Activated CD4-positive, alpha-beta memory T cell treated with anti-CD3 and anti-CD28 coated beads, Interleukin-2, amount 10 ng/mL, durations not matched to agents 7 days and 5 days (primary cell): ENCODE measurements at places on chromosomes 7 and 10. TPM values are rescaled to one million over a fixed set of nuclear protein-coding genes. Genes with fewer than 3 reads are reported as not detected.

DNA sequence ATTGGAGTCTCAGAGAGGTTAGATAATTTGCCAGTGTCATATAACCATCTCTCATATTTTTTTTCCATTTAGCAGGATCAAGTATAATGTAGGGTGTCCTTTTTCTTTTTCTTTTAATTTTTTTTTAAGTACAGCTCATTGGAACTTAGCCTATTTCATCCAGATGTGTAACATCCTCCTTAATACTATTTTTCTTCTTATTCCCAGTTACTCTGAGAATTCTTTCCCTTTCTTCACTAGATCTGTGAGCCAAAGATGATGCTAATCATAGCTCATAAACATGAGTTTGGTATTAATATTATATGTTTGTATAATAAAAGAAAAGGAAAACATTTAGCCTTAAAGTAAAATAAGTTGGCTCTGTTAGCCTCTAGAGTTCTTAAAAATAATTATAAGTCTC is 32.8 kb downstream of the PPP1R9A start:
- H3K36me3 ChIP-seq: no peaks in the 10 kb centered on the region
- H3K4me3 ChIP-seq: no peak overlapping the region
- H3K27me3 ChIP-seq: no peaks in the 10 kb centered on the region
- no peak for DNase-seq
- no peaks in the 10 kb centered on the region for H3K4me1 ChIP-seq

DNA sequence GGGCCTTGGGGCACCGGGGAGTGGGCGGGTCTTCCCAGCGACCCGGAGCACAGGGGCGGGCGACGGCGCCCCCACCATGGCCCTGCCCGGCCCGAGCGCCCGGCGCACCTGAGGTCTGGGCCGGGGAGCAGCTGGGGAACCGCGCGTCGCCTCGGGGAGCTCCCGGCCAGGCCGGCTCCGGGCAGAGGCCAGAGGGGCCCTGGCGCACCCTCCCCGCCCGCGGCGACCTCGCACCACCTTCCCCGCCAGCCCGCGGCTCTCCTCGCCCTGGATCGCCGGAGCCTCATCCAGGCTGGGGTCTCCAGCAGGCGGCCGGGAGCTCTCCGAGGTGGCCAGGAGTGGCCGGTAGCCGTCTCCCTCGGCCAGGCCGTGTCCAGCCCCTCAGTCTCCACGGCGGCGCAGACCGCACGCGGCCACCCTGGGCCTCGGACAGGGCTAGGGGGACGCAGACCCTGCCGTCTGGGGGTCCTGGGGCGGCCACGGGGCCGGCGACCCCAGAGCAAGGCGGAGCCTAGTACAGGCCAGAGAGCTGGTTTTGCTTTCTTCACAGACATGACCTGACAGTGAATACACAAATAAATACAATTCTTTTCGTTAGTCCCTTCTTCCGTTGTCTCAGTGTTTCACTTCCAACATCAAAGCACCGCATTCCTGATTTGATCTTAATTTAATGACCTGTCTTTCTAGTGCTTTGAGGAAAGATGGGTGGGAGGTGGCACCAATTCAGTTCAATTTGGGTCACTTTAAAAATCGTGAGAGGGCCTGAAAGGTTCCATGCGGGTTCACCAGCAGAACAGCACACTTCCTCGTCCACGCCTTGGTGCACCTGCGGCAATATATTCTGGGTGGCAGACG is 356.9 kb downstream of the DNAJB6 start:
- peaks cover 5% of the 10 kb centered on the region for H3K36me3 ChIP-seq
- no peak for DNase-seq
- H3K4me1 ChIP-seq: peaks cover 4% of the 10 kb centered on the region

DNA sequence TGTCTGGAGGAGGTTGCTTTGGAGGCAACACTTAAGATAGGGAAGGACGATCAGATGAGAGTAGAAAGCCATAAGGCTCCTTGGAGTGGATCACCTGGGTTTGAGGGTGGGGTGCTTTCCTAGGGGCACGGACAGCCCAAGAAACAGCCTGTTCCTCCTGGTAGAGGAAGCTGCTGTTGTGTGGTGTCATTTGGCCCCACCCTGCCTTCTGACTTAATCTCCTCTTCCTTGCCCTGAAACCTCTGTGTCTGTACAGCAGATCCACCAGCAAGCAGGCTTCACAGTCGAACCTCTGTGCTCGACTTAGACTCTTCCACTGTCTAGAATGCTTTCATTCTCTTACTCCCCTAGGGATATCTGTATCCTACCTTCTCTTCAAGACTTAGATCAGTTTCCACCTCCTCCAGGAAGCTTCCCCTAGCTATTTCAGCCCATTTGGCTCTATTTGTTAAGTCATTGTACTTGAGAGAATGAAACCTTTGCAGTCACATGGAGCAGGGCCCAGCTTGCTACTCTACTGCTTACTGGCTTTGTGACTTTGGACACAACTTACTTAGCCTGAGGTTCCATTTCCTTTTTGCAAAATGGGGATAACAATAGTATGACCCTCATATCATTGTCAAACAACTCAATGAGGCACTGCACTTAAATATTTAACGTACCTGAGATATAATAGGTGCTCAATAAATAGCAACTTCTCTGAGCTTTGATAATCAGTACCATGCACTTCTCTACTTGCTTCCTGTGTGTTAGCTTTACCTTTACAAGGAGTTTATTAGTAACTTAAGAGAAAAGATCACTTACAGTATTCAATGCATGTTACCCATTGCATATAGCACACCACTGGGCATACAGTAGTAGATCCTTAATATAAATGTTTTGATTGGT is 5.0 kb downstream of the MXI1 start:
- peaks cover 54% of the 10 kb centered on the region for H3K4me1 ChIP-seq
- DNase-seq: peak; percentile 75
- no peaks in the 10 kb centered on the region for H3K27me3 ChIP-seq
- H3K36me3 ChIP-seq: peaks cover 35% of the 10 kb centered on the region
- H3K4me3 ChIP-seq: peak overlapping the region; percentile 87
- H3K27ac ChIP-seq: peak overlapping the region; percentile 95

DNA sequence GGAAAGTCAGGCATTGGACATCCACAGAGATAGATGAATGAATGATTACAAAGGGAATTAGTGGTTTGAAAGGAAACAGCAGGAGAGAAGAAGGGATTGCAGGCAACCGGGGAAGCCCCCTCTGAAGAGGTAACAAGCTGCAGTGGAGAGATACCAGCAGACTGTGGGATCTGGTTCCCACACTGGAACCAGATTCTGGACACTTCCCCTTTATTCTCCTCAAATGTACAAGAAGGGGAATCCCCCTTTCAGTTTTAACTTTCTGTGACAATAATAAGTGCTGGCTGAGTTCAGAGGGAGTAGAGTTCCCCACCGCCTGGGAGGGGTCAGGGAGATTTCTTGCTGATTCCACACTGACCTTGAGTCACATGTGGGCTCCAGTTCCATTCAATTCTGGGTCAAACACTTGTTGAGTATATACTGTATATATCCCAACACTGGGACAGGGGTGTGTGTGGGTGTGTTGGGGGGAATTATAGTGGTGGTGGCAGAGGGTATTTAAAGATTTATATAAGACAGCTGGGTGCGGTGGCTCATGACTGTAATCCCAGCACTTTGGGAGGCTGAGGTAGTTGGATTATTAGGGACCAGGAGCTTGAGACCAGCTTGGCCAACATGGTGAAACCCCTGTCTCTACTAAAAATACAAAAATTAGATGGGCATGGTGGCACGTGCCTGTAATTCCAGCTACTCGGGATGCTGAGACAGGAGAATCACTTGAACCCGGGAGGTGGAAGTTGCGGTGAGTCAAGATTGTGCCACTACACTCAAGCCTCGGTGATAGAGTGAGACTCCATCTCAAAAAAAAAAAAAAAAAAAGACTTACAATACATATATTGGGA is 16.5 kb upstream of the DDIT4 start:
- no peaks in the 10 kb centered on the region for H3K27me3 ChIP-seq
- peaks cover 77% of the 10 kb centered on the region for H3K4me1 ChIP-seq
- no peak overlapping the region for H3K4me3 ChIP-seq

DNA sequence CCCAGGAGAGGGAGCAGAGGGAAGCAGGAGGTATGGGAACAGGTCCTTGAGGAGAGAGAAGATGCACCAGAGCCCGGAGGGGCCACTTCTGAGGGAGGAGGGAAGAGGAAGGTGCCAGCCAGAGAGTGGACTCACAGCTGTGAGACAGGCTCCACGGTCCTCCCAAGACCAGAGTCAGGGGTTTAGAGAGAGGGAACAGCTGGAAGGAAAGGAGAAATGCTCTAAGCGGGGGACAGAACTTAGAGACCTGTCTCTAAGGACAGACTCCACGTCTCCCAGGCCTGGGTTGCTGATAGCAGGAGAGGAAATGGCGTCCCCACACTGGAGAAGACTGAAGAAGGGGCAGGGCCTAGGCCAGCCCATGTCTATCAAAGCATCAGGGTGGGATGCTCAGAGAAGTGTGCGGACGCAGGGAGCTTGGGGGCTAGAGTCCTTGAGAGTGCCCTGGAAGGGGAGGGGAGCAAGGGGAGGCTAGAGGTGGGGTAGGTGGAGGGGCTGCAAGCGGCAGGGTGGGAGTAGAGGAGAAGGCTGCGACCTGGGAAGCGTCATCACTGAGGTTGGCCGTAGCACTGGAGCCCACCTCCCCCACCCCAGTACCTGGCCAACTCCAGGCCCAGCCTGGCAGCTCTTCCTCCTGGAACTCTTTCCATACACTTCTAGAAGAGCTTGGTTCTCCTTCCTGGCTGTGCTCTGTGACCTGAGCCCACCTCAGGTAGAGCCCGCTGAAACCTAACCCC is 25.6 kb upstream of the GRID1 start:
- peaks cover 2% of the 10 kb centered on the region for H3K4me1 ChIP-seq
- H3K27ac ChIP-seq: no peak overlapping the region
- H3K36me3 ChIP-seq: no peaks in the 10 kb centered on the region
- no peak overlapping the region for H3K4me3 ChIP-seq
- no peak for DNase-seq

GRCh38 chr7:67595431-67596180 is 599.0 kb downstream of the TYW1 start:
- no peak for DNase-seq
- H3K4me1 ChIP-seq: no peaks in the 10 kb centered on the region
- H3K36me3 ChIP-seq: no peaks in the 10 kb centered on the region
- no peaks in the 10 kb centered on the region for H3K27me3 ChIP-seq
- no peak overlapping the region for H3K27ac ChIP-seq

DNA sequence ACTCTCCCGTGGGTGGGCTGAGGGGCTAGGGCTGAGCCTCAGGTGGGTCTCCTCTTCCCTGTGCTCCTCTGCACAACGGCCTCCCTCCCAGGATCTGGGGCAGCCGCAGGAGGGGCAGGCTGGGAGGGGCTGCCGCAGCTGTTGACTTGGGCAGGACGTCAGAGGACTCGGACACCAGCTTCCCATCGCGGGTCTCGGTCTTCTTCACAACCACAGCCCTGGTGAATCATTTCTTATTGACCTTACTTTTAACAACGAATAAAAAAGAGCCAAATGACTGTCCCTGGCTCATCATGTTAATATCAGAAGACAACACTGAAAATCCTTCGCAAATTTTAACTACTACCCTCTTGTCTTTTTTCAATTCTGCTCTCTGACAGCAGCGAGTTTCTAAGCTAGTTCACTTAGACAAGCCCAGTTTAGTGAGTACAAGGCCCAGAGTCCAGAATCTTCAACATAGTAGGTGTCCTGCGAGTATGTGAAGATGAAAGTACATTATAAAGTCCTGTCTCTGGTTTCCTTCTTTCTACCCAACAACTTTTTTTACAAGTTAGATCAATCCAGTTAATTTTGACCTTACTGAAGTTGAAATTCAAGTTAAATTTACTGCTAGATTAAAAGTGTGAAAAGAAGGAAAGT is 32.4 kb downstream of the CTNNA3 start:
- H3K36me3 ChIP-seq: no peaks in the 10 kb centered on the region
- no peaks in the 10 kb centered on the region for H3K4me1 ChIP-seq
- no peak for DNase-seq

GRCh38 chr10:124650263-124650662 is 93.9 kb downstream of the FAM53B start:
- no peak for DNase-seq
- H3K27ac ChIP-seq: peak overlapping the region; percentile 72
- H3K27me3 ChIP-seq: no peaks in the 10 kb centered on the region
- H3K4me3 ChIP-seq: peak overlapping the region; percentile 31
- peaks cover 44% of the 10 kb centered on the region for H3K36me3 ChIP-seq

DNA sequence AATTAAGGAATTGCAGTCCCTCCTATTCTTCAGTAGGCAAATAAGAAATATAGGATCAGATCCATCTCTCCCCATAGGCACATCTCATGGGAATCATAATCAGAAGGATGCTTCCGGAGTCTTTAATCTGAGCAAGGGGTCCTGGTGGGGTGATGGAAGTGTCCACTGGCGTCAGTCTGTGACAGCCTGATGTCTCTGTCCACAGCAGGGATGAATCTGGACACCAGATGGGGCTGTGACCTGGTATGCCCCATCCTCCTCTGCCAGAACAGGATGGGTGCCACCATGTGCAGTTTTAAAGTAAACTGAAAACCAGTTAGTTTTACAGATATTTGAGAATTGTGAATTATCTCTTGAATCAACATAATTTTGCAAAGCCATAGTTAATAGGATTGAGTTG is 148.7 kb downstream of the C1GALT1 start:
- H3K27me3 ChIP-seq: peaks cover 7% of the 10 kb centered on the region
- no peak for DNase-seq
- no peaks in the 10 kb centered on the region for H3K36me3 ChIP-seq
- H3K4me3 ChIP-seq: no peak overlapping the region
- peaks cover 6% of the 10 kb centered on the region for H3K4me1 ChIP-seq

DNA sequence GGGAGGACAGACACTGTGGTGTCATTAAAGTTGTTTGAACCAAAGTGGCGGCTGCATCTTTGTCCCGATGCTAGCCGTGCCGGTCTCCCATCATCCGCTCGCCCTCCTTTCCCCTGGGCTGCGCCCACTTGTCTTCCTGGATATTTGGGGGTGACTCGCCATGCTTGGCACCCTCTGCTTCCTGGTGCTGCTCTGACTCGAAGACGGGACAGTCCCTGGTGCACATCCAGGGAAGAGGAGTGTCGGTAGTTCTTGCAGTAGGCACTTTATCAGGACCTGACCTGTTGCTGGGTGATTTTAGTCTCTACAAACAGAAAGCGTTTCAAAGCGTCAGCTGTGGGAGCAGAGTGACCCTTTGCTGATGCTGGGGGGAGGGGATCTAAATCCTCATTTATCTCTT is 68.3 kb upstream of the DNAJB6 start:
- H3K27me3 ChIP-seq: no peaks in the 10 kb centered on the region
- H3K4me1 ChIP-seq: peaks cover 19% of the 10 kb centered on the region
- H3K36me3 ChIP-seq: peaks cover 48% of the 10 kb centered on the region

GRCh38 chr7:80794631-80795573 is 123.9 kb downstream of the SEMA3C start:
- H3K36me3 ChIP-seq: no peaks in the 10 kb centered on the region
- H3K4me1 ChIP-seq: no peaks in the 10 kb centered on the region
- no peaks in the 10 kb centered on the region for H3K27me3 ChIP-seq
- no peak overlapping the region for H3K27ac ChIP-seq

Gene SPAM1
- total RNA-seq: not detected

Gene PTPRZ1
- not detected for total RNA-seq

Gene JAZF1
- 7.3 TPM for total RNA-seq
